ENCODE measurements at places on chromosomes 16 and 17.
A peak's percentile ranks its signal among the peaks of the same experiment; 100 is the strongest.

DNA sequence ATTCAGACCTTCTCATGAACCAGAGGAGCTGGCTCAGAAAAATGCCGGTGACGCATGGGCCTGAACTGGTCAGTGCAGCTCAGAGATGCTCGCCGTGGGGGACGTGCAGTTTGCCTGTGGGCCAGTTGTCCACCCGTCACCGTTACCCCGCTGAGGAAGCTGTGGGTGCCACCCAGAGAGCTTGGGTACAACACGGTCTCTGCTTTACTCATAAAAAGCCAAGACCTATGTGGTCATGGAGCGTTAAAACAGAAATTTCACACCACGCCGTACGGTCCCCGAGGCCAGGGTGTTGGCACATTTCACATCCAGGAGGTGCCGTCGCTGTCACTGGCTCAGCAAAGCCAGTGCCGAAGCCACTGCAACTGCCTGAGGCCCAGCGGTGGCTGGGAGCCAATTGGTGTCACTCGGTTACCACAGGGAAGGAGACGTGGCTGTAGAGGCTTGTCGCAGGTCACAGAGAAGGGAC, 120.9 kb downstream of the METRNL start:
- DNase-seq: peak; percentile 75

DNA sequence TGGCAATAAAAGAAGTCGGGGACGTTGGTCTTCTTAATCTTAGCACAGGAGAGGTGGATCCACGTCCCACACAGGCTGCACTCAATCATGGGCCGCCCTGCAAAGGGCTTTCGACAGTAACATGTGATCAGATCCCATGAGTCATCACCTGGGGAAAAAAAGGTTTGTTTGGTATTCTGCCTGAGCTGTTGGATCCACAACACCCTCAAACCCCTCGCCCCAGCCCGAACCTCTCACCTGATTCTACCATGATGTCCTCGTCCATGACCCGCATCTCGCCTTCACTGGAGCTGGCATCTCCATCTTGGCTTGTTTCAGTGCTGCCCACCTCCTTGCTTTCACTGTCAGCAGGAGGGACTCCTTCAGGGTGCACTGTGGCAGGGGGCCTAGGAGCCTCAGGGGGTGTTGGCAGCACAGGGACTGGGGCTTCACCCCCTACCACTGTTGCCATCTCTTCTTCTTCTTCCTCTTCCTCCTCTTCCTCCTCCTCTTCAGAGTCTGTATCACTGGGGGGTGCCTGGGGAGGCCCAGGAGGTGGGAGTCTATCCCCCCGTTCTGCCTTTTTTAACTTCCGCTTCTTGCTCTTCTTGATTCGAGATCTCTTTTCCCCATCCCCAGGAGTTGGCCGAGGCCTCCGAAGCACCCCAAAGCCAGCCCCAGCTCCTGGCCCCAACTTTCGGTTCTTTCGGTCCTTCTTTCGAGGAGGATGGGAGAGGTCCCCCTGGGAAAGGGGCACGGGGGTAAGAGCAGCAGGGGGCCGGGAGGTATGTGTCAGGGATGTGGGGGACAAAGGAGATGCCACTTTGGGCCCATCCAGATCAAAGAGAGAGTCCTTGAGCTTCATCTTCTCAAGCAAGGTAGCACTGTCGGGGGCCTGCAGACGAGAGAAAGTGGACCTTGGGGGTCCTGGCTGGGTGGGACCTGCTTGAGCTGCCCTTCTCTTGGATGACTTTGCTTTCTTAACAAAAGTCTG, 1.7 kb upstream of the DVL2 start:
- DNase-seq: no peak

GRCh38 chr17:61551255-61551742, 39.7 kb downstream of the NACA2 start:
- no peak for DNase-seq

DNA sequence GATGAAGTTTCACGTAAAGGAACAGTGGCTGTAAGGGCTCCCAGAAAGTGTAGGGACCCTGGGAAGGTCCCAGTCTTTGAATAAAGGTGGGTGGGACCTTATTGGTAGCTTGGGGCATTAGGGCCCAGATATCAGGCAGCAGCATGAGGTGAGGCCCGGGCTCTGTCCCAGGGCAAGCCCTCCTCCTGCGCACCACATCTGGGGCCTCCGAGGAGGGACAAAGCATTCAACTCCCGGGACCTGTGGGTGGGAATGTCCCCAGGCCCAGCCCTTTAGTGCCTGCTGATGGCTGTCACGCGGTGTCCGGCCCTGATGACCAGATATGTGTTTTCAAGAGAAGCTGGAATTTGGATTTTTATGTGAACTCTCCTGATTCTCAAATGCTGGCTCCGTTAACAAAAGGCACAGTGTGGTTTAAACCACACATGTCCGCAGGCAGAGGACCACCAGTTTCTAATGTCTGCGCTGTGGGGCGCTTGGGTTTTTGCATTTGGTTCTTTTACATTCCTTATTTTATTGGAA, 30.4 kb downstream of the RAI1 start:
- no peak for DNase-seq

- DNase-seq: no peak
Measured at GRCh38 chr16:72879846-72880245, 168.1 kb downstream of the ZFHX3 start.

DNA sequence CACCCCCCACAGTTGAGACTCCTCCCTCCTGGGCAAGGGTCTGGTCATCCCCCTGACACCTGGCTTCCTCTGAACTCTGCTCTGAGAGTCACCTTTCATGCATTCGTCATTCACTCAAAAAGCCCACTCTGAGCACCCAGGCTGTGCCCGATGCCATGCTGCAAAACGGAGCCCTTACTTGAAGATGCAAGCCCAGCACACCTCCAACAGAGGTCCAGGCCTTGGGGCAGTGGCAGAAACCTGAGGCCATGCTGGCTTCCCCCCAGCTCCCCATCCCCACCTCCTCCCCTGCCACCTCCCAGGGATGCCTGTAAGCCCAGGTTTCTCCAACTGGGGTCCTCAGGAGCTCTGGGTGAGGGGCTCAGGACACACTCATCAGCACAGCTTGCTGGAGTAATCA, 67.7 kb upstream of the TNRC6C start:
- no peak for DNase-seq

GRCh38 chr16:22427556-22427955, 53.1 kb upstream of the CDR2 start:
- DNase-seq: no peak

DNA sequence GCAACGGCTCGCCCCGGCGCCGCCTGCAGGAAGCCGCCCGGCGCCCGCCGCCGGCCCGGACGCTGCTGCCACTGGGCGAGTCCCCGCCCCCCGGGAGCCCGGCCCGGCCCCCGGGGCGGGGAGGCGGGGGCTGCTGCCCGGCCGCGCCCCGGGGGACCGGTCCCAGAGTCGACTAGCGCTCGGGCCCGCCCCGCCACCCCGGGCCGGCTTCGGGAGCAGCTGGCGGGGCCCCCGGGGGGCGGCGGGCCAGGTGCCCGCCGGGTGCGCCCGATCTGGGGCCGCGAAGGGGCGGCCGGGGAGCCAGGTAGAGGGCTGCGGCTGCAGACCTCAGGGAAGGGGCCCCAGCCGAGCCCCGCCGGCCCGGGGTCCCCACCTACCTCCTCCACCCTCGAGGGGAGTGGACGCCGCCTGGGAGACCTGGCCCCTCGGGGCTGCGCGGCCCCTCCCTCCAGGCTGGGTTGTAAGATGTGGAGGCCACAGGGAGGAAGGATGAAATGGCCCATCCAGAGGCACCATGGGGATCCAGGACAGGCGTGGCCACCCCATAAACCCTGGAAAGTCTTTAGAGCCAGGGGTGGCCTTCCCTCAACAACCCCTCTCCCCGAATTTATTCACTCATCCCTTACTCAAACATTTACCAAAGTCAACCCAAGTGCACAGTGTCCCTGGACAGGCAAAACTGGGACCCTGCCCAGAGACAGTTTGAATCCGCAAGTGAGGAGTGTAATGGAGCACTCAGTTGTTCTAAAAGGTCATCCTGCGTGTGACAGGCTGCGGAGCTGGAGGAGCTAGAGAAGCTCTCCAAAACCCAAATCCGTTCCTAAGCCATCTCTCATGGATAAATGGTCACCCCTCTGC, at the start of gene CDYL2:
Gene CDYL2 (minus strand): TSS at position 73 of the 858 bp plus-strand sequence. CDS start 425 bp downstream, outside the sequence.
- no peak for DNase-seq

DNA sequence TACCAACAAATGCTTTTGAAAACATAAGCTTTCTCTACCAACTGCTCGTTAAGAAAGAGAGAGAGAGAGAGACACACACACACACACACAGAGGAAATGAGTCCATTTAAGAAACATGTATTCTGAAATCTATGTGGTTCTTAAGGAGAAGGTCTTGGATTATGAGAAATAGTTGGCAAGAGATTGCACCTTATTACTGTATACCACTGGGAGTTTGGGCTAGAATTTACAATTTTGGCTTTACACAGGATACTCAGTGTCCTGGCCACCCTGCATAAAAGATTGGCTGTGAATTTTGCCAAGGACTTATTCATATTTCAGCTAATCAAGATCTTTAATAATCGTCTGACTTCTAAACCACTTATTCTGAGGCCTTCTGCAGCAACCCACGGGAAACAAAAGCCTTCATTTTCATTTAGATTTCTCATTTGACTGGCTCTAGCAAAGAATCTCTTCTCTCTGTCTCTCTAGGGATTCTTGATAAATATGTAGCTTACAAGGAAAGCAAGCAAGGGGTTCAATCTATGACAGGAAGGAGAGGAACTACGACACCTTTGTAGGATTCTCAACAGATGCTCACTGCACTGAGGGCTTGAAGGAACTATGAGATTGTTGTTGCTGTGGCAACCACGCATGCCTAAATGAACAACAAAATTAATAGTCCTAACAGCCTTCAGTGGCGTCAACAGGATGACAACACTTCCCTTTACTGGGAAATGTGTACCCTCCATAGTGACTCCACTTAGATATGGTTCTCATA, 75.3 kb upstream of the GNAO1 start:
- no peak for DNase-seq

DNA sequence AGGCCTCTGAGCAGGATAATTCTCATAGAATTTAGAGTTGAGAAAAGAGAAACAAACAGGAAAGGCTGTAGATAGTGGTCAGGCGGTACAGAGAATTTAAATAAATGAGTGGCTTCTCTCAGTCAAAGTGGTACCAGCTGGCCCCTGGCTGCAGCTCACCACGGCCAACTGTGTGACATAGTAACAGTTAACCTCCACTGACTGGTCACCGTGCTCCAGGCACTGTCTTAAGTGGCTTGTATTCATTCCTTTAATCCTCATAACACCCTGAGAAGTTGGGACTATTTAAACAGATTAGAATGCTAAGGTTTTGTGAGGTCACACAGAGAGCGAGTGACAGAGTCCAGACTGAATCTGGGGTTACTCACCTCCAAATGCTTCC, 108.9 kb downstream of the GNAO1 start:
- DNase-seq: no peak

DNA sequence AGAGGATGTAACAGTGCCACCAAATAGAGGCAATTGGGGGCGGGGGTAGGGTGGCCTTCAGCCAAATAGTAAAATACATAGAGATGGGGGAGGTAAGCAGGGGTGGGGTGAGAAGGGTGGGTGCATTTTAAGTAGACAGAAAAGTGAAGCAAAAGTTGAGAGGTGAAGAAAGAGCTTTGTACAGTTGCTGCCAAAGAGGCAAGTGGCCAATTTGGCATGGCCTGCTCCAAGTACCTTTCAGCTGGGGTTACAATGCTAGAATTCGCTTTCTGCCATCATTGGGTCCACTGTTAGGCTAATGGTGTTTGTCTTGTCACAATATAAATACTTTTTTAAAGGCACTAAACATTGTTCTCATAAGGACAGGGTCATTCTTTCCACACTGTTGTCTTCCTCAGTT, 5.2 kb upstream of the TMEM97 start:
- DNase-seq: no peak

All from HL-60 (cell line).